ENCODE measurements at places on chromosomes 12 and 14. TPM values are rescaled to one million over a fixed set of nuclear protein-coding genes. Genes with fewer than 3 reads are reported as not detected.

The SLC22A17 gene
- total RNA-seq, result 12.0 TPM

The ACOT4 gene
- total RNA-seq, result 3.9 TPM

The SLC38A2 gene
- total RNA-seq, result 232 TPM

The C12orf54 gene
- not detected for total RNA-seq

The INSM2 gene
- 0.07 TPM for total RNA-seq

The CHMP4A gene
- 58.3 TPM for total RNA-seq

The TBC1D30 gene
- 16.8 TPM for total RNA-seq

The C12orf50 gene
- total RNA-seq, result not detected

The POLR3B gene
- total RNA-seq, result 23.4 TPM

The BRI3BP gene
- 31.9 TPM for total RNA-seq

The DTX1 gene
- not detected for total RNA-seq

The B4GALNT3 gene
- 3.7 TPM for total RNA-seq

The NTS gene
- not detected for total RNA-seq

The DLK1 gene
- not detected for total RNA-seq

The TESPA1 gene
- not detected for total RNA-seq

The PSEN1 gene
- 41.4 TPM for total RNA-seq

The PHETA1 gene
- total RNA-seq, result 18.6 TPM

The RERGL gene
- not detected for total RNA-seq

The ERP27 gene
- total RNA-seq, result not detected

The HHIPL1 gene
- total RNA-seq, result 0.84 TPM

The ABCD4 gene
- 28.4 TPM for total RNA-seq

The BCL2L2 gene
- 33.5 TPM for total RNA-seq

The ATP2A2 gene
- 174 TPM for total RNA-seq

All from PC-3 (cell line).